Cardiac fibroblast (primary cell): ENCODE measurements at places on chromosomes 11 and 22.

DNA sequence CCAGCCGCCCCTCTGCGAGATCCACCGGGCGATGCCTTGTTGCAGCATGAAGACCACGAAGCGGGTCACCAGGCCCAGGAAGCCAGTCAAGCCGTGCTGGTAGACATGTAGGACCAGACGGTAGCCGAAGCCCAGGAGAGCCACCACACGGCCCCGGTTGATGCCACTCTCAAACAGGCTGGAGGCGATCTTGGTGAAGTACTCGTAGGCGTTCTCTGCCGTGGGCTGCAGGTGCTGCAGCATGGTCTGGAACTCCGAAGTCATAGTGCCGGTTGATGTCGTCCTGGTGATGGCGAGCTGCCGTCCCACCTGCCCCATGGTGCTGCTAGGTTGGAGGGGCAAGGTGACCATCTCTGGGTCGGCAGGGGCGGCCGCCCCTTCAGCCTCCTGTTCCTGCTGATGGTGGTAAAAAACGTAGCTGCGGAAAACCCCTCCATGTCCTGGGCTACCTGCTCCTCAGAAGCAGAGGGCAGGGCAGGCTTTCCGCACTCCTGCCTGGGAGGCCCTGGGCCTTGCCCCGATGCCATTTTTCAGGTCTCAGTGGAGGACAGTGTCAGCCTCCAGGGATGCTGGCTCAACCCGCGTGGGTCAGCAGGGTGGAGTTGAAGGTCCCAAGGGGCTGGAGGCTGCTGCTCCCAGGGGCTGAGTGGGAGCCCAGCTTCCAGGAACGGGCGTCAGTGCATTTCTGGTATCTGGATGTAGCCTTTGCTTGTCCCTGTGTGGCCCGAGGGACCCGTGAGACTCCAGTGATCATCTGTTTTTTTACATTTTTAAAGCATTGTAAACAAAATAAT, 98.7 kb downstream of the ADAMTS15 start:
- DNase-seq: no peak

DNA sequence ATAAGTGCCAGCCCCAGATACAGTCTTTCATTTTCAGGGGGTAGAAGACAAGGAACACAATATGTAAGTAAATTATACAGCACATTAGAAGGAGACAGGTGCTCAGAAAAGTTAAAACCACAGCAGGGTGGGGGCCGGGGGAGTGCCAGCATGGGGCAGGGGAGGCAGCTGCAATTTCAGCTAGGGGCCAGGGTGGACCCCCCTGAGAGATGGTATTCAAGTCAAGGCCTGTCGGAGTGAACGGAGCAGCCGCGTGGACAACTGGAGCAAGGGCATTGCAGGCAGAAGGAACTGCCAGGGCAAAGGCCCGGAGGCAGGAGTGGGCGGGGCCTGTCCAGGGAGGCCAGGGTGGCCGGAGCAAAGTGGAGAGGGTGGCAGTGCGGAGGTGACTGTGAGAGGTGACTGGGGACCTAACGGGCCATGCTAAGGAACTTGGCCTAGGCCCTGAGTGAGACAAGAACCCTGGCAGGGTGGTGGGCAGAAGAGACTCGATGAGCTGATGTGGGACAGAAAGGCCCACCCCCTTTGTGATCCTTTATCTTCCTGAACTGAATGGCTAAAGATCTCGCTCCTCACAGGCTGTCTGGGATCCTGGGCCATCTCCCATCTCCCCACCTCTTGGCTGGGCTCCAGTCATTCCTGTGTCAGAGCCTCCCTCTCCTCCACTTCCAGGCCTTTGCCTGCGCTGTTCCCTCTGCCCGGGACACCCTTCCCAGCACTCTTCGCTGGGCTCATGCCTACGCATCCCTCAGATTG, 22.4 kb upstream of the FLRT1 start:
- DNase-seq: no peak

DNA sequence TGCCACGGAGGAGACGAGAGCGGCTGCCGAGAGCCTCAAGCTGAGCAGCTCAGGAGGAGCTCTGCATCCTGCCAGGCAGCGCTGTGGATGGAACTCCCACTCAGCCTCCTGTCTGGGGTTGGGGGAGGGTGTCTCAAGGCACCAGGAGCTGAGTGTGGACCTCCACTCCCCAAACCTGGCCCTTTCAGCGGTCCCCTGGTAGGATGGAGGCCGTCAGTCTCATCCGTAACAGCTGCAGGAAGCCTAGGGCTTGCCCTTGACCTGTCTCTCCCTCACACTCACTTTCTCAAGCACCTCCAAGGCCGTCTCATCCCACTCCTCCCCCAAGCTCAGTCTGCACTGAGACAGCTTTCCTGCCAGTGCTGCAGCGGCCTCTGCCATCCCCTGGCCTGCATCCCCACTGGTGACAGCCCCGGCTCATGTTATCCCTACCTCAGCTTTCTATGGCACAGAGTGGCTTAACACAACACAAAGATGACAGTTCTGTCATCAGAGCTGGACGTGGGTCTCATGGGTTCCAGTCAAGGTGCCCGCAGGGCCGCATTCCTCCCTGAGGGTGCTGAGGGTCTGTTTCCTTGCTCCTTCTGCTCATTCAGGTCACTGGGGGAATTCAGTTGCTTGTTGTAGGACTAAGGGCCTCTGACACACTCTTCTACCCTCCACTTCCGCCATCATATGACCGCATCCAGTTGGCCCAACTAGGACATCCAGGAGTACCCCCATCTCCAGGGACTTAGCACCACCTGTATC, 341.9 kb upstream of the B3GAT1 start:
- no peak for DNase-seq

- no peak for DNase-seq
These were observed 17.5 kb downstream of the OR10D3 start for GRCh38 chr11:124200671-124201070.

GRCh38 chr22:44505796-44506354, 7.8 kb upstream of the RTL6 start:
- peak; percentile 11 for DNase-seq

DNA sequence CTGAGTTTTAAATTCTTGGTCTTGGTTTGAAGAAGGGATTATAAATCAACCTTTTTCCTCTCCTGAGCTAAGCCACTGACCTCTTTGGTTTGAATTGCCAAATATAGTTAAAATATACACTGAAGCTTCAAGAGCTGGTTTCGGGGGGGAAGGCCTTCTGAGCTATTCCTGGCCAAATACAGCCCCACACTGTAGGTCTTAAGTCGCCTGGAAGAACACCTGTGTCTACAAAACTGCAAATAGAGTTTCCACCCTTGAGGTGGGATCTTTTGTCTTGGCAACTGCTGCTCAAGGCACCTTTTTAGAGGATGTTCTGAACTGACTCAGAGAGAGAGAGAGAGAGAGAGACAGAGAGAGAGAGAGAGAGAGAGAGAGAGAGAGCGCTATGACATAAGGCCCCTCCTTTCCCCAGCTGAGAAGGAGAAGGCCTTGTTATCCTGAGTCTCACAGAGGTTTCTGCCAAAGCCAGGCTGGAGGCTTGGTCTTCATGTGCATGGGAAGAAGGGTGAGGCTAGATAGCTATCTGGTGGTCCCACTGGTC, 5.5 kb downstream of the ADM start:
- peak; percentile 41 for DNase-seq

DNA sequence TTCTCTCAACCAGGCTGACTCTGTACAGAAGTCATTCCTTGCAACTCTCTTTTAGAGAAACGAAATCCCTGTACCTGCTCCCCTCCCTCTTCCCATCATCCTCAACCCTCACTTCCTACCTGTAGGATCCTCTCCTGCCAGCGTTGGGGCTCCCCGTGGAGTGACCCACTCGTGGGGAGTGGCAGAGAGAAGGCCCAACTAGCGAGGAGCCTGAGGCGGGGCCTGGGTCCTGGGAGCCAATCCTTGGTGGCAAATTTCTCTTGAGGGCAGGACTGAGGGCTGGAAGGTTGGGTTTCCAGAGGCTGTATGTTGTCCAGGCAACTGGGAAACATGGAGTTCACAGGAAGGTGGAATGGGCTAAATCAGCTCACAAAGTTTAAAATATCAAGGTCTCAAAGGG, 10.4 kb downstream of the NHERF4 start:
- DNase-seq: peak; percentile 62
